Natural killer cell treated with Interleukin-12 subunit alpha and Interleukin-12 subunit beta and Interleukin-15 and Interleukin-18, amount 100 ng/mL, for 72 hours (primary cell): ENCODE measurements at places on chromosomes 4 and X.

- DNase-seq: no peak
Measured at GRCh38 chr4:168498251-168498650, 1.4 kb downstream of the PALLD start.

GRCh38 chr4:26248647-26249046 lies 72.2 kb upstream of the RBPJ start:
- no peak for DNase-seq

- no peak for DNase-seq
Measured at GRCh38 chr4:108391701-108392455, 223.1 kb upstream of the LEF1 start.

DNA sequence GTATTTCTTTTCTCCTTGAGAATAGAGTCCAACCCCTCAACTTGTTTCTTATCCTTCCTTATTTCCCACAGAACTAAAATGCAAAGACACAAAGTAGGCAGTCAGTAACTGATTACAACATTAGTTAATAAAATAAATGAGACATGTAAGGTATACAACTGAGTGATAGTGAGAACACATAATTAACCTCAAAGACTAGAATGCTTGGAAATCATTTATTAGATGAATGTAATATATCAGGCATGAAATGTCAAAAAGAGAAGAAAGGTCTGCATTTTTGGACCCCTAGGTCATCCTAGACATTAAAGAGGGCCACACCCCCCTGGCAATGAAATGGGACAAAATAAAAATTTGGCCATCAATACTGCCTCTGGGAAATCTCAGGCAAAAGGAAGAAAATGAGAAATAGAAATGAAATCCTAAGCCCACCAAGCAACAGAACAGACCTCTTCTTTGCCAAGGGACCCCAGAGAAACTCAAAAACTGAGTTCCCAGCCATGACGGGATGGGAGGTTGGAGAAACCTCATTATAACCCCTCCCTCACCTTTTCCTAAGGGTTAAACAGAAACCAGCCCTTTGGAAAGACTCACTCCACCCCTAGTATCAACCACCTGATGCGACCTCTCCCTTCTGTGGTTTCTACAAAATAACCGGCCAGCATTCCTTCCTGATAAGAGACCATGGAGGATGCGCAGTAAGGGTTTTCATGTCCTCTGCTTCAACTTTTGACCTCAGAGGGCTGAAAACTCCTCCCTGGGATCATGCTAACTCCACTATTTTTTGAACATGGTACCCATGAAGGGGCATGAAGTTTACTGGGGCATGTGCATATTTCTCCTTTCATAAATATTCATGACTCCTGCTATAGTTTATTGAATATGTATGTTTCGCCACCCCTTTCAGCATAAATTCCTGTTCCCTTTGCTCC lies 90.0 kb upstream of the EXOC1L start:
- DNase-seq: no peak

GRCh38 chrX:123036401-123036800 lies 147.7 kb upstream of the GRIA3 start:
- no peak for DNase-seq

DNA sequence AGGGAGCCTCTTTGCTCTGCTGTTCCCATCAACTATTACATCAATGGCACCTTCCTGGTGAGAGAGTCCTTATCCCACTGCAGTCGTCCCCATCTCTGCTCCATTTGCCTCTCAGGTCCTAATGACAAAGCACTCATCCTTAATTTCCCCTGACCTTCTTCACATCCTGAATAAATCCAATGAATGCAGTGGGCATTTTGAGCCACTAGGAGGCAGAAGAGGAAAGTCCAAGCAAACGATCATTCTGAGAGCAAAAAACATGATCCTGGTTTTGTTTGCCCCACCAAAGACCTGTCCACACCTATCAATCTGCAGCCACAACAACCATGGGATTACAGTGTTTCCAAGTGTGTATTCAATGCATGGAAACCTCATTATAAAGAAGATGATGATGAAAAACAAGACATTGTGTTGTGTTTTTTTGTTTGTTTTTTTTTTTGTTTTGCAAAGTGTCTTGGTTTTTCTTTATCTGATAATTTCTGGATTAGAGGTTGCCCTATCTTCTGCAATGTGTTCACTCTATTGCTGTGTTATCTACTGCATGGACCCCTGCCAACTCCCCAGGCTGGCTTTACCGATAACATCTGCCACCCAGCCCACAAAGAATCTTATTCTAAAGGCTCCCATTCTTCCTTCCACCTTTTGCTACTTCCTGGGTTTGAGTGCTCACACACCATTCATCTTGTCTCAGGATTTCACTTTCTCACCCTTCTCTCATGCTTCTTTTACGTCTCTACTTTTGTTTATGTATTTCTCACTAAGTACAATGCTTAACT lies 207.2 kb downstream of the NLGN4X start:
- DNase-seq: no peak

DNA sequence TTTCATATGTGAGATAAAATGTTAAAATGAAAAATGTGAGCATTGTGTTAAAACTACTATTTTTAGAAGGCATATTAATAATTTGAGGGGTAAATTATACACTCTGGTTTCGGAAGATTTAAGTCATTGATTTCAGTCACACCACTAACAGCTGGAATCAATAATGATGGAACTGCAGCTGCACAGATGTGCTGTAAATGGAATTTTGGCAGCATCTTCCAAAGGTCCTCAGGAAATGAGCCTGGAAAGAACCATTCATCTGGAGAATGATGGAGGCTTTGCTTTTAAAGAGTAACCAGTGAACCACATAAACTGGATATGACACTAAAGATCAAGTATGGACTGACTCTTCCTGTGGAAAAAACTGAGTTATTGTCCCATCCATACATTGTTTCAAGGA lies 759.0 kb upstream of the EPHA5 start:
- no peak for DNase-seq

DNA sequence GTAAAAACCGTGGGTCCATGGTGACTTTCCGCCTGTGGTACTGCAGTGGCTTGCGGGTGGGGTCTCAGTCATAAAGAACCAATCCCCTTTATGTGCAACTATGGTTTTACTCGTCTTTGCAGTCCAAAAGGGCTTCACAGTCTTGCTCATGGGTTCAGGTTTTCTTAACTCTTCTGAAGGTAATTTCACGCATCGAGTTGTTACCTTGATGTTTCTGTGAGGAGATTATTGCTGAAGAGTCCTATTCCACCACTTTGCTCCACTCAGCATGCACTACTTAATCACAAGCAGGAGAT lies 41.5 kb downstream of the F8 start:
- DNase-seq: no peak

DNA sequence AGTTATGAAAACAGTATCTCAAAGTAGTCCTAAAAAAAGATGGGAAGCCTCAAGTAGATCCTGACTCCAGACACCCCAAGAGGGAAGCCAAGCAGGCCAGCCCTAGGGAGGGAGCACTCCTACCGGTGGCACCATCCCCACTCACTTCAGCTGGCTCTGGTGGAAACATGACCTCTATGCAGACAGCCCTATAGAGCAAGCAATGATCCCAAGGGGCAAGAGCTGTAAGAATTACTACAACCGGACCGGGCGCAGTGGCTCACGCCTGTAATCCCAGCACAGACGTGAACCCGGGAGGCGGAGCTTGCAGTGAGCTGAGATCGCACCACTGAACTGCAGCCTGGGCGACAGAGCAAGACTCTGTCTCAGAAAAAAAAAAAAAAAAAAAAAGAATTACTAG lies 5.7 kb downstream of the LETM1 start:
- DNase-seq: no peak

- no peak for DNase-seq
Measured at GRCh38 chr4:125808022-125808421, 493.3 kb downstream of the FAT4 start.

DNA sequence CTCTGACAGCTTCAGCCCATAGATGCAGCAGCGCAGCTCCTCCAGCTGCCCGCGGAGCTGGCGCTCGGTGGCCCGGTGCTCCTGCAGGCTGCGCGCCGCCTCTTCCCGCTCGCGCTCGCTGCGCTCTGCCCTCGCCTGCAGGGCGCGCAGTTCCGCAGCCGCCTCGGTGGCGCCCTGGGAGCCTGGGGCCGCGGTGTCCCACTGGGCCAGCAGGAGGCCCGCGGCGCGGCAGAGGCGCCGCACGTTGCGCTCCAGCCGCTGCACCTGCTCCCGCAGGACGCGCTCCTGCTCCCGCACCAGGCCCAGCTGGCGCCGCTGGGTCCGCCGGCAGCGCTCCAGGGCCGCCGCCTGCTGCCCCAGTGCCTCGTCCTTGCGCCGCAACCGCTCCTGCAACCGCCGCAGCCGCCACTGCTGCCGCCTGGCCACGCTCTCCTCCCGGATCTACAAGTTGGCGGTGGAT lies 10.1 kb downstream of the C4orf50 start:
- DNase-seq: peak; percentile 18

DNA sequence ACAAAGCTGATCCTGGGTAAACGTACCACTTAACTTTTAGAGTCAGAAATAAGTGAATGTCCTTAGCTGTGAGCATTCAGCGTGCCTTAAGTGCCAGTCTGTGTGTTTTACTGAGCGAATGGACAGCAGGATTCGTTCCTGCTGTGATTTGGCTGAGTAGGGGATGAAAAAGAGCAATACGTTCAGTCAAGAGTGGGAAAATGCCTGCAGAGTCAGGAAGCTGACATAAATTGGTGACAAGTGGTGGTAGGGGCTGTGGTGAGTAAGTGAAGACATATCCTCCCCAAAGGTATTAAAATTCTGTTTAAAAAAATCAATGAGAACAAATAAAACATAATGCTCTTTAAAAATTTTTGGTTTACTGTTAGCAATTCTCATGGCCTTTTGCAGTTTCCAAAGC lies 56.6 kb upstream of the TNIP3 start:
- DNase-seq: no peak

- DNase-seq: no peak
Measured at GRCh38 chr4:131001371-131001770, 1905.4 kb downstream of the C4orf33 start.

GRCh38 chr4:140602714-140603113 lies 34.0 kb upstream of the UCP1 start:
- no peak for DNase-seq

DNA sequence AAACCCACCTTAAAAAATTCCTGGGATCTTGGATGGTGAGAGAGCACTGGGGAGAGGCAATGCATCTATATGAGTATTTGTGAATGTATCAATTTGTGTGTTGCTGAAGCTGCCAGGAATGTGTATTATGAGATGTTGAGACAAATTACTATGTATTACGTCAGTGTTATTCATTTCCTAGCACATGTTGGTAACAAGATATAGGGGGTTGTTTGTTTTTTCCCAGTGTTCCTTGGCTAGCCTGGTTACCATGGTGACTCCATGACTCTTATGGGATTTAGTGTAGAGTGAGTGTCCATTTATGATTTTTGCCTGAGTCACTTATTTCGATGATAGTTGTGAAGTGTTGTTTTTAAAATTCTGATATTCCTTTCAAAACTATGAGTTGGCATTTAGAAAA lies 65.6 kb downstream of the RAB40A start:
- no peak for DNase-seq

DNA sequence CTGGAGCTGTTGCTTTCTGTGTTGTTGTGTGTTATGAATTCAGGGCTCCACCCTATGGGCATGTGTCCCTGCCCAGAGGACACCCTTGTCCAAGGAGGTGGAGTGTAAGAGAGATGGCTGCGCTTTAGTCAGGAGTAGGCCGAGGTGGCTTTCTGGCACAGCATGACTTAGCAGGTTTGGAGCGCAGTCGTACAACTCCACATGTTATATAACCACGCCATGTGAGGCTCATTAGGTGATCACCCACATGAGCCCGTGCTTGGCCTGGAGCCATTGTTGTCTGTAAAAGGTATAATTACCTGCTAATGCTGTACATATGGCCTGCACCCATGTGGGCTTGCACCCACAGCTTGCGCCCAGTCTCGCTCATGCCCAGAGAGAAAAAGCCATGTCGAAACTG lies 15.8 kb upstream of the ANAPC4 start:
- no peak for DNase-seq

GRCh38 chr4:5773271-5773555 lies 62.2 kb downstream of the EVC start:
- no peak for DNase-seq

DNA sequence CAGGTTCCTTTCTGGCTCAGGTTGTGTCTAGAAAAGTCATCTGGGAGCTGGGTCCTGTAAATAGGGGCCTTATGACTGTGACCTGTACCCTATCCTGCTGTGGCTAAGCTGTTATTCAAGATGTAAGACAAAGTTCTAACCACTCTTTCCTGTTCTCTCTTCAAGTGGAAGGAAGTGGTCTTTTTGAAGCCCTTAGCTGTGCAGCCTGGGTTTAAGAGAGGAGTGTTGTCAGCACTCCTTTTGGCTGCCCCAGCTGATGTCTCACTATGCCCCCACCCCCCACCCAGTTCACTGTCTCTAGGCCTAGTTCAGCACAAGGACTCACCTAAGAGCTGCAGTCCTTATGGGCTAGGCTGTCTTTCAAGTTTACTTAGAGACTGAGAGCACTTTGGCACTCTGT lies 1069.5 kb downstream of the FAM133A start:
- DNase-seq: no peak

GRCh38 chr4:38456096-38456495 lies 207.9 kb upstream of the KLF3 start:
- DNase-seq: no peak

DNA sequence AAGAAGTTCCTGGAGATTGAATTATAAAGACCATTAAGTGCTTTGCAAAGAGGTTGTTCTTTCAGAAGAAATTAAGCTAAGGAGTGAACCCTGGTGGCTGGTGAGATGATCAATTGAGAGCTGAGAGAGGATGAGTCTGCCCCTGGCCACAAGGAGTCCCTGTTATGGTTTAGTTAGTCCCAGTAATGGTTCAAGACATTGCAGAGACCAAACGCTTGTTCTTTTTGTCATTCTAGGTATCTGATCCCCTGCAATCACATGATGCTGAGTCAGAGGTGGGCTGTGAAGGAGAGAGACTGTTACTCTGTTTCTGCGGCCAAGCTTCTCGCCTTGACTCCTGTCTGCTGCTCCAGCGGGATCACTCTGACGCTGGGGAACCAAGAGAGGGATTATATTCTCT lies 114.5 kb downstream of the GATB start:
- no peak for DNase-seq

GRCh38 chrX:21735768-21736127 lies 22.2 kb downstream of the SMPX start:
- no peak for DNase-seq

GRCh38 chrX:44344194-44344593 lies 722 bp upstream of the EFHC2 start:
- peak; percentile 64 for DNase-seq

- DNase-seq: no peak
Measured at GRCh38 chrX:111504941-111505340, 6.5 kb upstream of the SERTM2 start.

DNA sequence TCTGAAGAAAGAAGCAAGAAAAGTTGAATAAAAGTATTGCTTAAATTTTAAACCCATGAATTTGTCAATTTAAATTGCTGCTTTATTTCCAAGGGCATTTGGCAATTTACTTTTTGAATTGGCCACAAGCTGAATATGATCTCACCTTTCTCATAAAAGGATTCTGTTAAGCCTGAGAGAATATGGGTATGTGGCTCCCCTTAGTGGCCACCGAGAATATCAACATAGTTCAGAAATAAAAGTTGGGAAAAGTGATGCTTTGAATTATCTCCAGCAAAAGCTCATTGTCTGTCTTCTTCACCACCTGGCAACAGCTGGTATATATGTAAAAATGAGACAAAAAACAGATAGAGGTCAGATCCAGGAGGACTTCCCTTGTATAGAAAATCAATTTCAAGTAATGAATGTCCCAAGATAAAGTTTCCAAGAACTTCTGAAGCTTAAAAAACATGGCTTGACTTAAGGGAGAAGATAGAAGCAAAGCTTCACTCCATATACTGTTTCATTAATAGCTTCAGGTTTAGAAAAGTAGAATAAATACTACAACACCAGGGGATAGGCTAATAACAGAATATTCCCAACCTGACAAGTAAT lies 290.7 kb upstream of the FAM241A start:
- no peak for DNase-seq

GRCh38 chrX:8030361-8030760 lies 103.1 kb upstream of the PNPLA4 start:
- no peak for DNase-seq
